ENCODE measurements at places on chromosomes 5 and 9.
A peak's percentile ranks its signal among the peaks of the same experiment; 100 is the strongest.

DNA sequence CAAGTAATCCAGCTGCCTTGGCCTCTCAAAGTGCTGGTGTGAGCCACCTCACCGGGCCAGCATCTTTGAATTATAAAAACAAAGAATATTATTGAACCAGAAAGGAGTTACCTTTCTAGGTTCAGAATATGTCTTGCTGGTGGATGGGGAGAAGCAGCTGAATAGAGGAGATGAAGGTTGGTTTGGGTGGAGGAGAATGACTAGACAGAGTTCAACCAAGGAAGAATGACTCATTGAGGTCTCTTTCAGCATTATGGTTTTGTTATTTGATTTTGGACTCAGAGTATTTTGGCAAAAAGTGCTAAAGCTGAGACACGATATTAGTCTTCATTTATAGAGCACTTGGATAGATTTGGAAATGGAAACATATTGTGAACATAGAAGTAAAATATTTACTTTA lies 75.2 kb upstream of the MPDZ start:
- DNase-seq = no peak

DNA sequence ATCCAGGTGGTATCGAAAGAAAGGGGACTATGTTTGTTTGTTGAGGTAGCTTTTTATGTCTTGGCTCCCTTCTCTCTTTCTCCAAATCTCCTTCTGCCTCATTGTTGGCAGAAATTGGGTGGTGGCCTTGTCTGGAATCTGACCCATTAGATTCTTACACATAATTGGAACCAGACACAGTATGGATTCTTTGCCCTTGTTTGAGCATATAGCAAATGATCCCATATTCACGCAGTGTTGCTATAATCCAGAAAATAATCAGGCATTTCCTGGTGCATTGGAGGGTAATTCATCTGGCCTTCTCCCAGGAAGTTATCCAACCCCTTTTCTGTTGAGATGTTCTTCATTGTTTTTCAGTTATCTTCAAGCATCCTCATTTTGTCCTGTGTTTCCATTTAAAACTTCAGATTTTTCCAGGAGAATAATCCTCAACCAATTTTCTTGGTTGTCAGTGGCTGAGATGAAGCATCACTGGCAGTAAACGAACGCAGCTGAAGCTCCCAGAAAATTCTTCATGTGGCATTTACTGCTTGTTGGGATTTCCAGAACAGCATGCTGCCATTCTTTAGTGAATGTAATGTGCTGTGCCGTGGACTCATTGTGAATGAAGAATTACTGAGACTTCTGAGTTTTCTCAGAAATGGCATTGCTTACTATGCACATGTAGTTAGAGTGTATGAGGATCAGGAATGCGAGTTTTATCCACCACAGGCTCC lies 70.5 kb upstream of the NTRK2 start:
- no peak for DNase-seq

DNA sequence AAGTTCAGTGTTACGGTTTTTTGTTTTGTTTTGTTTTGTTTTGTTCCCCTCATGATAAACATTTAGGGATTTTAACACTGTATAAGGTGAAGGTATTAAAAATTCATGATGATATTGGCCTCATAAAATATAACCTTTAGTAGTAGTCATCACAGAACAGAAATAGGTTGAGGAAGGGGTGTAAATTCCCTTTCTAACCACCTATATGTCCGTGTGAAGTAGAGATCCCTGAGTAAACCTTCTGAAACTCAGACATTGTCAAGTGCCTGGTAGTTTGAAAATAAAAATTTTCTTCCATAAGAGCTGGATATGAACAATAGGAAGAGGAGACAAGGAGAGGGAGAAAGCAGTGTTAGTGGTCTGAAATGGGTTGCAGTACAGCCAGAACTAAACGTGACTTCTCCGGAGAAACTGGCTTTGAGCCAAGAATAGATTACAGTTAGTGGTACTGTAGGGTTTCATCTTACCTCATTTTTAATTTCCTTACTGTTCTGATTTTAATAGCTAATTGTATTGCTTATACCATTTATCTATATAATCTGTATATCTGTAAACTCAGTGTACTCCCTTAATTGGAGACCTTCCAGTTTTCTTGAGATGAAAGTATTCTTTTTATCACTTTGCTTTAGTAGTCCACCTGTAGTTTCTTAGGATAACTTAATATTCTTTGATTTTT lies 18.3 kb downstream of the UGCG start:
- no peak for DNase-seq

- DNase-seq = no peak
Observed at GRCh38 chr5:164652276-164652660, 1146.8 kb downstream of the MAT2B start.

GRCh38 chr5:85278193-85278592 lies 893.5 kb upstream of the EDIL3 start:
- DNase-seq = no peak

DNA sequence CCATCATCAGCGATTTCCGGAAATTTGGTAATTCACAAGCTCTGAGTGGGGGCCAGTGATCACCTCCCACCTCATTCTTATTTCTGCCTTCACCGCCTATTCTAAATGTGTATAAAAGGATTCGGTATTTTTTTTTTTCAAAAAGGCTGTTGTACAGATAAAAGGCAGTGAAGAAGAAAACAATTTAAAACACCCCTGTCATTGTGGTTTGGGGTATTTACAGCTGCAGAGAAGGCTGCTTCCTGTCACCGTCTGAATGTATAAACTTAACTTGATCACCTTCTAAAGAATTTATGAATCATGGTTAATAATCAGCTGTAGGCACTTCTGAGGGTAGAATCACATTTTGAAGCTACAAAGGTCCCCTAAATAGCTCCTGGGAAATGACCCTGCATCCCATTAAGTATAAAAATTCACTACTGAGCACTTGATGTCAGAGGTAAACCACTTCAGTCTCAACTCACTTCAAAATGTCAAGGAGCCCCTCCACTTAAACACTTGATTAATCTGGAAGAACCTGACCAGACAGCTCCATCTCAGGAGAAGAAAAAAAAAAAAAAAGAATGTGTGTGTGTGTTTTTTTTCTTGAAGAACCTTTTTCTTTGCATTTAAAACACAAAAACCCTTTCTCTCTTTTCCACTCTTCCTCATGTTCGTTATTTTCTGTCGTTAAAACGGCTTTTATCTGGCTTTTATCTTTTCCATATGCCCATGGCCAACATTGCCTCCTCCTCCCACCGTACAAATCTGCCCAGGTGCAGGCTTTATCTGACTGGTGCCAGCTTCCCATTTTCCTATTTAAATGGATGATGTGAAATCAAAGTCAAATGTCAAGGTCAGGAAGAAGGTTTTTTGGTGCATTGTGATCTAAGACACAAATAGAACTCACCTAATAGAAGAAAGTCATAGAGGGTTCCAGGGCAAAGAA lies 291.2 kb downstream of the IRX1 start:
- no peak for DNase-seq

- DNase-seq = no peak
Observed at GRCh38 chr9:86613943-86614342, 259.7 kb upstream of the TUT7 start.

DNA sequence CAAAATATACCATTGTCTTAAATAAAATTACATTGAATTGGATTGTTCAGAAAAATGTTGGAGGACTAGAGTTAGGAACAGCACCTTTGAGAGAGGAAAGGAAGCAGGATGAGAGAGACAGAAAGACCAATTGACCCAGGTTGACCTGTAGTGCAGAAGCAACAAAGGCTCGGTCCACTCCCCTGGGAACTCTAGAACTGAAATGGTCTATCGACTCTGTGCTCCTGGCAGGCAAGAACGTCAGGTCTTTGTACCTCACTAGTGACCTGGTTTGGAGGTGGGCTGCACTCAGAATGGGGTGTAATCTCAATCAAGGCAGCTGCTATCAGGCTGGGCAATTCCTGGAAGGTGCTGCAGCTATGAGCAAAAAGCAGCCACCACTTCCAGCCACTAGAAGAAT lies 110.8 kb downstream of the FAM174A start:
- DNase-seq = no peak

DNA sequence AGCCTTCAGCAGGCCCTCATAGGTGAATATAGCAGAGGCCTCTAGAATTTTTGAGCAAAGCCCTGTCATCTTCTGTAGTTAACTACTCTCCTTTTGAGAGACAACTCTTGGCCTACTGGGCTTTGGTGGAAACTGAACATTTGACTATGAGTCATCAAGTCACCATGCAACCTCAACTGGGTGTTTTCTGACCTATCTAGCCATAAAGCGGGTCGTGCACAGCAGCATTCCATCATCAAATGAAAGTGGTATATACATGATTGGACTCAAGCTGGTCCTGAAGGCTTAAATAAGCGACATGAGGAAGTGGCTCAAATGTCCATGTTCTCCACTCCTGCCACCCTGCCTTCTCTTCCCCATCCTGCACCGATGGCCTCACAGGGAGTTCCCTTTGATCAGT lies 1115.5 kb downstream of the TAF11L14 start:
- DNase-seq = peak; percentile 13

DNA sequence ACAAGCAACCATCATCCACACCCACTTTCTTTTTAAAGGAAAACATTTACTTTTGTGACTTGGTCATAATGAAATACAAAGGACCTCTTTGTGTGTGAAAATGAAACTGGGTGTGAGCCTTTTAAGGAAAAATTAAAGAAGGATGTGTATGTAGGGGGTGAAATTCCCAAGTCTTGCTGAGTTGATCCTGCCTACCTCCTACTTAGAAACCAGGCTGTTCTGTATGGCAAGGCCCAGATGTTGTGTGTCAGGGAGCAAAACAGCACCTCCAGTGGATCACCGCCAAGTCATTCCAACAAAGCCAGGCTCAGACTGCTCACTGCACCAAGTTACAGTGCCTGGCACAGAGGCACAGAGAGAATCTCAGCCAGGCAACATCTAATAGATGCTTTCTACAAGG lies 198.5 kb upstream of the FBN2 start:
- no peak for DNase-seq

- no peak for DNase-seq
Observed at GRCh38 chr5:112870966-112871365, 9.9 kb downstream of the SRP19 start.

- DNase-seq = no peak
Observed at GRCh38 chr9:100573655-100574260, 4.1 kb upstream of the CAVIN4 start.

DNA sequence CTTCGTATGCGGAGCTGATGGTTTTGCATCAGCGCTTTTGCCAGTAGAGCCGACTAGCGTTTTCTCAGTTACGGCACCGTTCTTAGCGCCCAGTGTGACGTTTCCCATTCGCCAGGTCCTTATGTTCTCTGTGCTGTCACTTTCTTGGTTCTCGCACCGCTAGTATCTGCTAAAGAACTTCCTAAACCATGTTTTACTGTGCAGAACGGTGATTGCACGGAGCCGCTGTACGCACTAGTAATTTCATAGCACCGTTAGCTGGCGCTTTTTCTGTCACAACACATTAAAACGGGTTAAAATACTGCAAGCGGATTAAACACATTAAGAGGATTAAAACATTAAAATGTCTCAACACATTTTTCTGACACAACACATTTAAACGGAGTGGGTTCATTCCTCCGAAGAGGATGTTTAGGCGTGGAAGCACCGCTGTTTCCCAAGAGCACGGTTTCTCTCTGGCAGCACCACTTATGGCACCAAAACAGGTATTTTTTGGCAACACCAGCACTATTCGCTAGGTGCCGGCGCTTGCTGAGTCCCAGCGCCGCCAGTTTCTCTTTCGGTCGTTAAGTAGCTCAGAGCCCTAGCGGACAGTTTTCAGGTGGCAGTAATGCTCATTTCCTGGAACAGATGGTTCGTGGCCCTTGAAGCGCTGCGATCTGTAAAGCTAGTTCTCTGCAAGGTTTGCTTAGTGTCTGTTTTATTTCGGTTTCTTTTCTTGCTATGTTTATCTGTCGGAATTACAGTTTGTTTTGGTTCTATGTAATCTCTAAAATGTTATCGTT lies 20.3 kb downstream of the ANXA2R start:
- DNase-seq = peak; percentile 86

GRCh38 chr5:78705826-78706225 lies 57.3 kb upstream of the LHFPL2 start:
- no peak for DNase-seq

GRCh38 chr5:78573318-78573717 lies 75.3 kb downstream of the LHFPL2 start:
- no peak for DNase-seq

GRCh38 chr9:106769331-106769730 lies 93.6 kb upstream of the ZNF462 start:
- no peak for DNase-seq

- DNase-seq = no peak
Observed at GRCh38 chr5:96745844-96746531, 61.8 kb downstream of the ERAP1 start.

DNA sequence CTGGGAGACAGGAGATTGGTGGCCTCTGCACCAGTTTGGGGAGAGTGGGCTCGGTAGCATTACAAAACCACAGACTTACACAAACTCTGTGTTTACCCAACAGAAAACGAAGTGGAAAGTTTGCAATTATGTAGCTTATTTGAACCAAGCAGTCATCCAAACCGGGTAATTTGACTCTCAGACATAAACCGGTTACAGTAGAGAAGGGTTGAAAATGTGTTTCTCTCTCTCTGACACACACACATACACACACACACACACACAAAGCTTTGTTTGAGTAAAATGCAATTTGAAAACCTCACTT lies 97.1 kb upstream of the ZNF608 start:
- DNase-seq = no peak

- DNase-seq = no peak
Observed at GRCh38 chr9:127058011-127058644, 64.3 kb downstream of the ANGPTL2 start.

DNA sequence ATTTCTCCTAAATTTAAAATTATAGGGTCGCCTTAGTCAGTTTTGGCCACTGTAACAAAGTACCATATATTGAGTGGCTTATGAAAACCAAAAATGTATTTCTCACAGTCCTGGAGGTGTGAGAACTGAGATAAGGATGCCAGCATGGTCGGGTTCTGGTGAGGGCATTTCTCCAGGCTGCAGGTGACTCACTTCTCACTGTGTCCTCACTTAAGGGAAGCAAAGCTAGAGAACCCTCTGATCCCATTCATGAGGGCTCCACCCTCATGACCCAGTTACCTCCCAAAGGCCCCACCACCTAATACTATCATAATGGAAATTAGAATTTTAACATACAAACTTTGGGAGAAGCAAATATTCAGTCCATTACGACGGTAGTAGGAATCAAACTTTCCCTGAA lies 75.1 kb upstream of the FBN2 start:
- DNase-seq = no peak

DNA sequence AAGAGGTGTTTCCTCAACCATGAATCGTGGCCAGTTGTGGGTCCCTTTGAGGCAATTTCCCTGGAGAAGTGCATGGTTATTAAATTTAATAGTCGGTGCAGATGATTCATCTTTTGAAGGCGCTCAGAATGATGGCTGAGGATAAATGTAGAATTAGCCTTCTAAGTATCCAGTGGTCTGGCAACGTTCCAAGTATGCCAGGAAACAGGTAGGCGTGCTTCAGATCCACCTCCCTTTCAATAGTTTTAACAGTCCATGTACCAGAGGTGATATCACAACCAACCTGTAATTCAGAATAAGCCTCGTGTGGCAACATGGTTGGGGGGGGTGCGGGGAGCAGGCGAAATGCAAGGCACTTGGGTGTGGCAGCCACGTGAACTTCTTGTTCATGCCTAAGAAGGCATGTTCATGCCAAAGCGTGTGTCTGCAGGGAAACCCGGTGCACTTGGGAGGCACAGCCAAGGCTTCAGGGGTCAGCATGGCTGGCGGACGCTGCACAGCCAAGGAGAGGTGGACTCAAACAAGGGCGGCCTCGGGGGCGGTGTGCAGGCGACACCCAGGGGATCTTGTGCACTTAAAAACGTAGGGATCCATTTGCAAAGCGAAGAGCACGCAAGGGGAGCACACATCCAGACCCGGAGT lies 5.2 kb upstream of the NKD2 start:
- DNase-seq = no peak

GRCh38 chr5:164336906-164337305 lies 831.5 kb downstream of the MAT2B start:
- no peak for DNase-seq

- DNase-seq = no peak
Observed at GRCh38 chr5:81717226-81717625, 33.7 kb downstream of the SSBP2 start.

All from stimulated activated CD4-positive, alpha-beta T cell treated with anti-CD3 and anti-CD28 coated beads, Interleukin-1b, Interleukin-23, amount 100 ng/mL, for 48 hours (primary cell).